ENCODE measurements at places on chromosomes 4 and X.

DNA sequence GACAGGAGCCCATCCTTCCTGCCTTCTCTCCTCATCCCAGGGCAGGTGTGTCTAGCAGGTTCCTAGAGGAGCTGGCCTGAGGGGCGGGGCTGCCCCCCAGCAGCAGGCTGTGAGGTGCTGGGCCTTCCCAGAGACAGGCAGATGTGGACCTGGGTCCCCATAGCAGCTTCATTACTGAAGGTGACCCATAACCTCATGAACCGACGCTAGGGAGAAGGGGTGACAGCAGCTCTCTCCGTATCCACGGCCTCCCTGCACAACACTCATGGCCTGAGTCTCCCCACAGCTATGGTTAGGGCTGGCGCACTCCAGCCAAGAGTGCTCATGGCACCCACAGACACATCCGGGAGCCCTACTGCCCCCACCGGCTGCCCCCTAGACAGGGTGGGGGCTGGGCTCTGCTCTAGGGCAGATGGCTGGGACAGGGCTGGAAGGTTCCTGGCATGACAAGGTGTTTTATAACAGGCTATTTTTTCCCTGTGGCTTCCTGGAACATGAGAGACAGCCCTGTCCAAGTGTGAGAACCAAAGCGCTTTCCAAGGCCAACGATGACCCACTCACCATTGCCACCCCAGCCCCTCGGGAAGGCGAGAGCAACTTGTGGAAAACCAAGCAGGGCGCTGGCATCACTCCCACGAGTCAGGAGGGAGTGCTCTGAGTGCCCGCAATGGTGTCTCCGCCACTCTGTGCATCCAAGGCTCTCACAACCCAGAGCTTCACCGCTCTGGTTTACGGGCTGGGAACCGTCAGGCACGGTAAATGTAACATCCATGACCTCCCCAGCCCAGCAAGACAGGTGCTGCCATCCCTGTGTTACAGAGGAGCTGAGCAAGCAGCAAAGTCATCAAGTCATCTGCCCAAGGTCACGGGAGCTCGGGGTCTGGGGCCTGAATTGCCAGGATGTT, 59.8 kb downstream of the ACOX3 start:
- no peak for DNase-seq

- no peak for DNase-seq
These were observed 117.3 kb downstream of the FAT4 start for GRCh38 chr4:125432078-125432477.

- DNase-seq = no peak
These were observed 127.2 kb downstream of the UBE2K start for GRCh38 chr4:39825090-39825489.

GRCh38 chr4:6362896-6363295, 93.2 kb downstream of the WFS1 start:
- peak; percentile 49 for DNase-seq

DNA sequence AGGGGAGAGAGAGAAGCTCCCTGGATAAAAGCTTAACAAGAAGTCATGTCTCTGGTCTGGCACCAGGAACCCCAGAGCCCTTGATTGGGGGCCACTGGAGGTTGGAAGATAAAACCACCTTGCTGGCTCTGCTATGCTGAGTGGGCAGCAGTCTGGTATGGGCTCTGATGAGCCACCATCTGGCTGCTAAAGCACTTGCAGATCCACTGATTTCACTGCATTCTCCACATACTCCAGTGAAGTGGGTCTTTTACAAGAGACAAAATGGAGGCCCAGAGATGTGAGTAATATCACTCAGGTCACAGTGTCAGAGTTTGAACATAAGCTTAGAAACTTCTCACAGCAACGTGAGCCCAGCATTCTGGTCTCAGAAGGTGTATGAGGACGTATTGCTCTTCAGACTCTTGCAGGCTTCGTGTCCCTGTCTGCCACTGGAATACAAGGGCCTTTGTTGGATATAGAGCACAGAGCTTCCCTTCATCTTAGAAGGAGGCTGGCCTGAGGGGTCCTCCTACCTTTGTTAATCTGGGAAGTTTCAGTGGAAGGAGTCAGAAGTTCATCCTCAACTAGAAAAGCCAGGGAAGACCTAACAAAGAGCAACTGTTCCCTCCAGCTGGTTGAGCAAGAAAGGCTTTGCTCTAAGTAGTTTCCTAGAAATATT, 11.8 kb downstream of the CLDN2 start:
- DNase-seq = no peak

GRCh38 chr4:55397126-55397436, 1.3 kb downstream of the TMEM165 start:
- no peak for DNase-seq

GRCh38 chrX:117990438-117990837, 126.2 kb downstream of the KLHL13 start:
- DNase-seq = no peak

DNA sequence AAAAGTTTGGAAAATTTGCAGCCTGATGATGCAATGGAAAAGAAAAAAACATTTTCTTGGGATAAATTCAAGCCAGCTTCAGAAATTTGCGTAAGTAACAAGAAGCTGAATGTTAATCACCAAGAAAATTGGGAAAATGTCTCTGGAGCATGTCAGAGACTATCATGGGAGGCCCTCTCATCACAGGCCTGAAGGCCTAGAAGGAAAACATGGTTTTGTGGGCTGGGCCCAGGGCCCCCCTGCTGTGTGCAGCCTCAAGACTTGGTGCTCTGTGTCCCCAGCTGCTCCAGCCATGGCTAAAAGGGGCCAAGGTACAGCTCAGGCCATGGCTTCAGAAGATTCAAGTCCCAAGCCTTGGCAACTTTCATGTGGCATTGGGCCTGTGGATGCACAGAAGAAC, 1049.8 kb upstream of the GRIA3 start:
- DNase-seq = no peak

- no peak for DNase-seq
These were observed 28.3 kb upstream of the PGRMC2 start for GRCh38 chr4:128315756-128316520.

DNA sequence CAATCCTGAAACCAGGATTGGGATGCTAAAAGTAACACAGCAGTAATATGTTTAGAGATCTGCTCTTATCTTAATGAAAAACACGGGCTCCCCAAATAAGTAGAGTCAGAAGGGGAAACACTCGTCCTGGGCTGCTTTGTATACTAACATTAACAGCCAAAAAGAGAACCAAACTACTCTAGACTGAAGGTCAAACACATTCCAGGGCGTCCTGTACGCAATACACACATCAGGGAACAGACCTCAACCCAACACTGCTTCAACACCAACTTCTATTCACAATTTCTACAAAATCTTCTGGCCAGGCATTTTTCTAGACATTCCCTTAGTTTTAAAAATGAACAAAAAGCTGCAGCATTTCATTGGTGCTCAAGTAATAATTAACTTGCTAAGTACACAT, 21.4 kb downstream of the FAT1 start:
- DNase-seq = no peak
